Stimulated activated CD8-positive, alpha-beta memory T cell treated with anti-CD3 and anti-CD28 coated beads, Interleukin-15, amount 100 ng/mL, for 48 hours (primary cell): ENCODE measurements at places on chromosomes 3 and 15.

- no peak for DNase-seq
Observed at GRCh38 chr3:30622790-30623189, 16.4 kb downstream of the TGFBR2 start.

DNA sequence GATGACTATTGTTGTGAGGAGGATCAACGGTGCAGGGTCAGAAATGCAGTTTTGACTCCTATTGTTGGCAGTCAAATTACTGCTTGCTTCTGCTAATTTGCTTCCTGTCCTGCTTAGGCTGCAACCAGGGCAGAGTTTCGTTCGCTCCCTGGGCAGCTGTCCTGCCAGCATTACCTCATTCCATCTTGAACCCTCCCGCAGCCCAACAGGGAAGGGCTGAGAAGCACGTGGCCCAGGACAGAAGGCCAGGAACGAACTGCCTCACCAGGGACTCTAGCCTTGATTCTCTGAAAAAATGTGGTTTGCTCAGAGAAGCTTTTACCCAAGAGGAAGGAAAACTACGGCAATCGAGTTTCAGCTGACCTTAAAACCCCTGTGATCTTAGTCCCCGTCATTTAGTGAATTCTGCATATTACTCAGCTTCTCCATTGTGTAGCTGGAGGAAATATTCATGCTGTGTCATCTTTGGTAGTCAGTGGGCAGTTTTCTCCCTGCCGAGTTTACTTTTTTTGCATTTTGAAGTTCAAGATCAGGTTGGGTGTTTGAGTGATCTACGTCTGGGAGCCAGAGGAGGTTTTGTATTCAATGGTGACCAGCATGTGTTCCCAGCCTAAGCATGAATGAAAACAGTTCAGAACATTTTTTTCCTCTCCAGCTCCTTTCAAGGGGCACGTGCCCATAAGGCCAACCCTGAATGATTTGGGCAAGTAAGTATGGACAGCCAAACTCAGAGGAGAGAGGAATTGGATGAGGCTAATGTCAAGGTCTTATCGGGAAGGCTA lies 23.0 kb downstream of the TLNRD1 start:
- no peak for DNase-seq

GRCh38 chr3:65439641-65440284 lies 599.0 kb downstream of the MAGI1 start:
- no peak for DNase-seq

DNA sequence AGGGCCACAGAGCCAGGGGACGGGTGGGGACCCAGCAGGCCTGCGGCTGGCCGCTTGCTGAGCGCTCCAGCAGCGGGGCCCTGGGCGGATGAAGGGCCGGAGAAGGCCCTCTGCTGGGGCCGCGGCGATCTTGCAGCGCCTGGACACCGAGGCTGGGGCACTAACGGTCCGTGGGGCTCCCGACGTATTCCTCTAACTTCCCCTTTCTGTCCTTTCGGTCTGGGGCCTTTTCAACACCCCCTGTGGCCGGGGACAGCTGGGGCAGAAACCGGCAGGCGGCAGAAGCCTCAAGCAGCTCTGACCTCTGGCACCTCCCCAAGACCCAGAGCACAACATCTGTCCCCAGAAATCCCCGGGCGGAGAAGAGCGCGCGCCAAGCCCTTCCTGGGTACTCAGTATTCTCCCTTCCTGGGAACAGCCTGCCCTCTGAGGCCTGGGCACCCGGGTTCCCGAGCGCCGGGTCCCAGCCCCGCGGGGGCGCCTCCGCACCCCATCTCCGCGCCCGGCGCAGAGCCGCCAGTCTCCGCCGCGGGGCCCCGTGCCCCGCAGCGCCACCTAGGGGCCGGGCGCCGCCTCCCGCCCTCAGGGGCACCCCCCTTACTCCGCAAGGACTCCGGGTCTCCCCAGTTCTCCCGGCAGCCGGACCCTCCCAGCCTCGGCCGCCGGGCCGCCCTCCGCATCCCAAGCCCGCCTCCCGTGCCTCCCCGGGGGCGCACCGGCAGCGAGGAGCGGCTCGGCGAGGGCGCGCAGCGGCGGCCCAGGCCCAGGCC lies 582 bp upstream of the SLCO3A1 start:
- peak; percentile 65 for DNase-seq

GRCh38 chr3:59438492-59438891 lies 388.7 kb upstream of the CFAP20DC start:
- no peak for DNase-seq

DNA sequence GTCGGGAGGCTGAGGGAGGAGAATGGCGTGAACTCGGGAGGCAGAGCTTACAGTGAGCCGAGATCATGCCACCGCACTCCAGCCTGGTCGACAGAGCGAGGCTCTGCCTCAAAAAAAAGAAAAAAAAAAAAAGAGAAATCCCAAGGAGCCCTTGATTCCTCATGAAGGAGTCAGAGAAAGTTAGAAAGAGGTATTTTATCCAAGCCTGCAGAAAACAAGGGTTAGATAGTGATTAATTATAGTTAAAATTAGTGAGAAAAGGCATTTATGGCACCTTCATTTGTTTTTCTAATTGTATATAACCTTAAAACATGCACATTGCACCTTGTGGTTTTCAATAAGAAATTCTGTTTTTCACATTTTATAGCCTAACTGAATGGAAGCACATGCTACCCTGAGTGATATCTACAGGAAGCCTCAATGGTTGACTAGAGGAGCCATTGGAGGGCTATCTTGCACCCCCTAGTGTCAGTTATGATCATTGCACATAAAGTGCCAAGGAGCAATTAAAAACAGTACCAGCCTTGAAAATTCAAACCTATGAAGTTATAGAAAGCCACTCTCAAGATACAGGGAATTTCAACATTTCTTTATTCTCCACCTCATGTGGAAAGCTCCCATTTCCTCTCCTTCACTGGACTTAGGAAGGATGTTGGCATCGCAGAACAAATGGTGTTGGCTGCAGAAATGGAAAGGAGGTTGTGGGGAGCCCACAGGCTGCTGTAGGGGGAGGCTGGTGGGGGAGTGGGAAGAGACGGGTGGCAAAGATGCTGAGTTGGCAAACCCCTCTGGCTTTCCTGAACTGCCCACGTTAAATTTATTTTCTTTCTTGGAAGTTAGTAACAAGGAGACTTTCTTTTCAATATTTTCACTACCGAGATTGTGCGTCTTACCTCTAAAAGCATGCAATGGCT lies 48.5 kb downstream of the ITGA11 start:
- DNase-seq: no peak

DNA sequence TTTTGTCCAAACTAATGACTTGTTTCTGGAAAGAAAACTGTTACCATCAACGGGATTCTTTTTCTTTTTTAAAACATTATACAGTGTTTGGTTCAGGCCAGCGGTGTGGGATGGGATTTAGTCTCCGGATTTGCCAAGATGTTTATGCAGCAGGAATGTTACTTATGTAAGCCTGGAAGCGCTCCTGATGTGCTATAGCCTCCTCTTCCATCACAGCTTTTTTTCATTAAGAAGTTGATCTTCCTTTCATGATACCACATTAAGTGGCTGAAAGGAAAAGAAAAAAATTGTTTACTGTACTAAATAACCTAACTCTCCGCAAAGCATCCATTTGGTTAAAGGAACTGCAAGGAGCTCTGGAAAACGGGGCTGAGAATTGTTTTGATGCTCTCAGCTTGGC lies 120.5 kb upstream of the ALDH1A3 start:
- DNase-seq: no peak

DNA sequence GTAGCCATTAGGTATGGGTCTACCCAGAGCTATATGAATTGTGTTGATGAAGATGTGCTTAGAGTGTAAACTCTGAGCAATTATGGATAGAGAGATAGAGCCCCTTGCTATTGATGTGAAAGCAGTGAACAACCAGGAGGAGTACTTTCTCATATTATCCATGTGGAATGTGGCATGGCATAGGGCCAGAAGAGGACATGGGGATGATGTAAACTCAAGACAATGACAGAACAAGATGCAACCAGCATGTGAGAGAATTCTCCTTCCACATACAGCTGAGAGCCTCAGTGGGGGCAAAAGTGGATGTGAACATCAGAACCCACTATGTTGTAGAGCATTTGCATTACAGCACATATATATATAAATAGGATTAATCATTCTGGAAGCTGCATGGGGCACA lies 36.4 kb upstream of the BNC1 start:
- no peak for DNase-seq

DNA sequence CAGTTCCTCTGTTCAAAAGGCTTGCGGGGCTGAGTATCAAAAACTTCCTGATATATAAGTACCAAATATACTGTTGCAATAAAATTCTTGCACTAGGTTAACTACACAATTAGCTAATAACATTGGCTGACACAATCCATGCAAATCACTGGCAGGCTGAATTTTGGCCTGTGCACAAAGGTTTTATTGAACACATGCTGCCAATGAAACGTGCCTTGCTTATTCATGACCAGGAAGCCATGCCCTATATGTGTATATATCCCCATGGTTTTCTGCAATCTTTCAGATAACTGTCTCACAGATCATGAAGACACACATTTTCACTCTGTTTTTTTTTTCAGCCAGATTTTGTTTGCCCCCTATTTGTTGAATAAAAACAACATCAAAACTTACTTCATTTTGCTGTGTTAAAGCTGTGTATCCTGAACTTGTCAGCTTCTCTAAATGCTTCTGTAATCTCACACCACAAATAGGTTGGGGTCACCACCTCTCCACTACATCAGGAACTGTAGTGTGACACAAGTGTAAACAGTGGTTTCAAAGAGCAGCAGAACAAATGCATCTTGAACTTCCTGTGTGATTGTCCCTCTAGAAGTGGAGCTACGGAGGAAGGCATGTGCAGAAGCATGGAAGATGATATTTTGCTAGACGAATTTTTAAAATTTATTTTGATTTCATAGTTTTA lies 920.7 kb upstream of the NR2F2 start:
- no peak for DNase-seq

DNA sequence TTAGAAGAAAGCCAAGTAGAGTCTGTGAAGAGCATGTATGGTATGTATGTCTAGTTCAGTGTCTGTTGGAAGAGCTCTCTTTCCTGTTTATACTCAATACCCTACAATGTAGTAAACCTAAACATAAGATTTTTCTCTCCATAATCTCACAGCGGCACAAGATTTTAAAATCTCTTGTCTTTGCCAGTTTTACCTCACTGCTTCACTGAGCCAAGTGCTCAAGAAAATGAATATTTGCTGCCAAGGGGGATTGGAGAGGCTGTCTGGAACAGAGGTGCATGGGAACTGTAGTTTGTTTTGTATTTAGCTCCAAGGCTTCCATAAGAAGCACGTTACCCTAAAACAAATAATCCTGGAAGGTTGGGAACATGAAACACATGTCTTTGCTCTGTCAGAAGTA lies 49.5 kb upstream of the FHIT start:
- DNase-seq: no peak

DNA sequence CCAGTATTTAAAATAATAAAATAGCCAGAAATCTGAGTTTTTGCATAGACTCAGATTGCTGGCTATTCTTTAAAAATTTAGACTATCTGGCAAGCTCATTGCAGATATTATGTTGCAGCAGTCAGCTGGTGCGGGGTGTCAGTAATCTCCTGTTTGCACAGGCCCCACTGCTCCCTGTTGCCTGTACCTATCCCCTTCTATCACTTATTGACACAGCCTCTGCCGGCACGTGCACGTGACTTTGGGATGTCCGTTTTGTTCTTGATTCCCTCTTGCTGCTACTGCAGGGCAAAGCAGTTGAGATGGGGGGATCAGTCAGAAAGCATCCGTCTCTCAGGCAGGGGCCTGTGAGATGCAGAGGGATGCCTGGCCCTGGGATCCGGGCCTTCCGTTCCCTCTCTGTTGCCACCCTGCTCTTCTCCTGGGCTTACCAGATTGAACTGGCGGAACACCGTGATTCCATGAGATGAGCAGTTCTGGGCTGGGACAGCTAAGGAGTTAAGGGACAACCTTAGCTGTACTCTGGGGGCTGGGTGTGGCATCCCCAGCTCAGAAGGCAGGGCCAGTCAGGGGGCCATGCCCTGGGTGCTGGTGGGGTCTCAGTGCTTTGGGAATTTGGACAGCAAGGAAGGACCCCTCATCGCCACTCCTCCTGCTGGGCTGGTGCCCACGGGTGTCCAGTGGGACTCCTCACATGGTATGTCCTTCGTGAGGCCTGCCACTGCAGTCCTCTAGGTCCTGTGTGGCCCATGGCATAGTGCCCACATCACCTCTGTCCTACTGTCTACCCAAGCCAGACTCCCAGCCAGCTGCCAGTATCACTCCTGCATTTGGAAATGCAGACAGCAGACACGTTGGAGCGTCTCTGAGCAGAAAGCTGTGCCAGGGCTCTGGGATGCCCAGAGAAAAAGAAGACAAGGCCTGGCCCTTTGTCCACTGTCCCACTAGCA lies 11.8 kb downstream of the MRAS start:
- no peak for DNase-seq
